ENCODE measurements at places on chromosomes 5 and 9.

DNA sequence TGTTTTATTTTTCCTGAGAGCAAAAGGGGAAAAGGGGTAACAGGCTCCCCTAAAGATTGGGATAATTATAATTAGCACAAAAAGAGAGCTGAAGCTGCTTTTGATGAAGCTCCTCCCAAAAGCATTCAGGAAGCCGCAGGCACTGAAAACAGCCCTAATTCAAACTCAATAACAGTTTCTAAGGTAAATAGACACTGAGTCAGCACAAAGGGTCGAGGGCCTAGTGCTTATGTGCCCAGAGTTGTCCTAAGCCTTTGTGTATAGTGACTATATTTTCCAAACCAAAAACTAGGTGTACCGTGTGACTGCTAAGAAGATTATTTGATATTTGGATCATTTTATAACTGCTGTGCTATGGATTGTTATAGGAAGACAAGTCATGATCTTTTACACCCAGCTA, 67.7 kb downstream of the HMHB1 start:
- no peak for DNase-seq

DNA sequence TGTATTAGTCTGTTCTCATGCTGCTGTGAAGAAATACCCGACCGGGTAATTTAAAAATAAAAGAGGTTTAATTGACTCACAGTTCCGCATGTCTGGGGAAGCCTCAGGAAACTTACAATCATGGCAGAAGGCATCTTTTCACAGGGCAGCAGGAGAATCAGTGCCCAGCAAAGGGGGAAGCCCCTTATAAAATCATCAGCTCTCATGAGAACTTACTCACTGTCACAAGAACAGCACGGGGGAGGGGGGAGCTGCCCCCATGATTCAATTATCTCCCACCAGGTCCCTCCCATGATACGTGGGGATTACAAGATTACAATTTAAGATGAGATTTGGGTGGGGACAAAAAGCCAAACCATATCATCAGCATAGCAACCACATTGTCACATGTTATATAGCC, 102.5 kb downstream of the GPBP1 start:
- no peak for DNase-seq

DNA sequence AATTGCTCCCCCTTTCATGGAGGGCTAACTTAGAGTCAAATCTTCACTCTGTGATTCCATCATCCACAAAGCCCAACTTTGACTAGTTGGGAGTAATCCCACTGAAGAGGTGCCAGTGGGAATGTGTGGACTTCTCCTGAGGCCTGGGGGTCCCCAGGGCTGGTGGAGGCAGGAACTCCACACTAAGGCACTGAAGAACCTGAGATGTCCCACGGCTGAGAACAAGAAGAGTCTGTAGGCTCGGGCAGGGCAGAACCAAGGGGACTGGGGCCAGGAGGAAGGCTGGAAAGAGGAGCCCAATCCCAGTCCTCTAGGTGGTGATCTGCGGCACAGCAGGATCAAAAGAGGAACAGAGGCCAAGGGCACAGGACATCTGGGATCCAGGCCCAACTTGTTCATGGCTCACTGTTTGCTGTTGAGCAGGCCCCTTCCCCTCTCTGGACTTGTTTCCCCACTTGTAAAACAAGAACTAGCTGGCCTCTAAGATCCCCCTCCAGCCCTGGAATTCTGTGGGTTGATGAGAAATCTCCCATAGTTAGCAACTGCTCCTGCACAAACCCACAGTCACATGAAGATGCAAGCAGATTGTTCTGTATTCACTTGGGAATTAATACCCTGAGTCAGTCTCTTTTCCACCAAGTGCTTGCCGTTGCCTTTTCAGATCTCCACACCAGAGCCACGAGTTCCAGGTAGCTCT, 32.7 kb upstream of the ALDH1B1 start:
- no peak for DNase-seq

GRCh38 chr9:99690573-99690972, 131.1 kb upstream of the NR4A3 start:
- DNase-seq = no peak

- no peak for DNase-seq
These were observed 53.4 kb downstream of the VAV2 start for GRCh38 chr9:133938753-133939152.

DNA sequence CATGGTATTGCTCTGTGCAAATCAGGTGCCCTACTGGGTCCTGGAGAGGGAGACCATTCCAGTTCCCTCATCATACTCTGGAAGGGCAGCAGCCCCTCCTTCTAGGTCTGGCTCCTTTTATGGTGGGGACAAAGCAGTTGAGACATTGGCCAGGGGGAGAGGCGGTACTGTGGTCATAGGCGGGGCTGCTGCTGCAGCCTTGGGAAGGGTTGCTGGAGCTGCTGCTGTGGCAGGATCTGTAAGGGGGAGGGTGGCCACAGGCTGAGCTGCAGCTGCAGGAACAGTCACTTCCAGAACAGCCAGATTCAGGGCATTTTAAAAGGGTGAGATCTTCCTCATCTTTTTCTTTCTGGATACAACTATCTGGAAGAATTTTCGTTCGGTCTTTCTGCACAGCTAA, 233.0 kb upstream of the SGCD start:
- no peak for DNase-seq

GRCh38 chr5:31033295-31033694, 160.2 kb upstream of the CDH6 start:
- no peak for DNase-seq

DNA sequence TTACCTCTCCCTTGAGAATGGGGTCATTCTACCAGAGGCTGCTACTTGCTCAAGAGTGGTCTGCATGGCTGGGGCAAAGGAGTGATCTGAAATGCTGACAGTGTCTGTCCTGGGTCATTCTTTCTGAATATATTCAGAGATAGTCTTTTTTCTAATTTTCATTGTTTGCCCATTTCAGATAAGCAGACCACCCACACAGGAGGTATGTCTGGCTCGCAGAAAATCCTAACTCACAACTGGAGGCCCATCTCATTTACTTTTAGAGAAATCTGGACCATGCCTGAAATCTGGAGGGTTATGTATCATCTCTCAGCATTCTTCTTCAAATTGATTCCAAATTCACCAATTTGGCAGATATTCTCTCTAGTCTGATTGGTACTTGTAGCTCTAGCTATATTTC, 227.6 kb downstream of the SEC61B start:
- no peak for DNase-seq

DNA sequence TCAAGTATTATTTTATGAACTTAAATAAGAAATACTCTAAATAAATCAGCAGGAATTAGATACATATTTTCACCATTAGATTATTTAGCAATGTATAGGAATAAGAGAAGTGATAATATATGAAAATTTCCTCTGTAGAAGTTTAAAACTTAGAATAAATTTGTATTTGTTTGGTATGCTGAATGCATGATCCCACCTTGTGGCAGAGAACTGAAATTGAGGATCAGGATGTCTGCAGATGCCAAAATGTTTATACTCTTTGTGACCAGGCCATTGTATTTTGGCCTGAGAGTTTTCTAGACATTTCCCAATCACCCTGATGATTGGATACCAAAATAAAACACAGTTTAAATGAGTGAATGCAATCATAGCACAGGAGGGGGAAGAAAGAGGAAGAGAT, 6.3 kb downstream of the TYRP1 start:
- DNase-seq = no peak

- no peak for DNase-seq
These were observed 47.1 kb downstream of the SH3PXD2B start for GRCh38 chr5:172407241-172407691.

GRCh38 chr5:124446120-124446519, 300.3 kb downstream of the ZNF608 start:
- DNase-seq = no peak

DNA sequence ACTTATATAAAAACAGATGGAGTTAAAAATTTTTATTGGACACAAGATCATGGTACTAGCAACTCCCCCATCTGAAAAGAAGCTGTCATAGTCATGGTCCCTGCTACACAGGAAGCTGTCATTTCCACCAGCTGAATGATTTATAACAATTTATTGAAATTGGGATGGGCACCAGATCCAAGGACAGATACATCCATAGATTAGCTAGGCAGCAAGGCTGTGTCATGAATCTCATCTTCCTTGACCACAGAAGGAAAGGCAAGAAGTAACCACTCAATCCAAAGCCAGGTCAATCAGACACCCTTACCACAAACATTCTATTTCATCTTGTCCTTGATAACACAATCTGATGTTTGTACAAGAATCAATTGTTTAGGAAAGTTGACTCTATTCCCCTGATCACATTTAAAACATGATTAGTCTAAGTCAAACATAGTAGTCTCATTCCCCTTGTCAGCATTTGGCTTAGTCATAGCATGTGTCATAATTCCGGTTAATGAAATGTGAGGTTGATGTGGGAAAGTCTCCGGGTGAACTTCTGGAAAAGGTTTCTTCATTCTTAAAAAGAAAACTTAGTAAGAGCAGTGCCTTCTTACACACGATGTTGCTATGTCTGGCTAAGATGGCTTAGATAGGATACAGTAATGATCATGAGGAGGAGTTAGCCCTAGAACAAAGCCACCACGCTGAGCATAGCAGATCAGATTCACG, 462.6 kb upstream of the PAPPA start:
- no peak for DNase-seq

GRCh38 chr5:88128813-88129212, 139.8 kb downstream of the TMEM161B start:
- no peak for DNase-seq

- DNase-seq = peak; percentile 95
These were observed 36.8 kb upstream of the TEX48 start for GRCh38 chr9:114718801-114719221.

DNA sequence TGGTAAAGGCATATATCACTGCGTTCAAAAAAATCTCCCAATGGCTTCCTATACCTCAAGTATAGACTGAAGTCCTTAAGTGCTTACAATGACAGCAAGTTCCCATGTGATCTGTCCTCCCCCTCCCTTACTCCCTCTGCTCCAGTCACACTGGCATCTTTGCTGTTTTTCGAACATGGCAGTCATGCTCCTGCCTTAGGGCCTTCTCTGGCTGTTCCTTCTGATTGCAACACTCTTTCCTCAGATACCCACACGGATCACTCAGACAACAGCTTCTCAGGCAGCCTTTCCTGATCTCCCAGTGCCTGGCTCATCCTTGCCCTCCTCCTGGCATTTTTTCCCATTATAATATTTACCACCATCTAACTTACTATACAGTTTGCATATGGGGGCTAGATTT, 232.8 kb downstream of the ARHGEF28 start:
- DNase-seq = no peak

GRCh38 chr5:175709276-175709781, 51.5 kb downstream of the HRH2 start:
- no peak for DNase-seq

- no peak for DNase-seq
These were observed 10.0 kb upstream of the DOLPP1 start for GRCh38 chr9:129070696-129071525.

GRCh38 chr5:1702318-1702717, 97.3 kb downstream of the MRPL36 start:
- no peak for DNase-seq

DNA sequence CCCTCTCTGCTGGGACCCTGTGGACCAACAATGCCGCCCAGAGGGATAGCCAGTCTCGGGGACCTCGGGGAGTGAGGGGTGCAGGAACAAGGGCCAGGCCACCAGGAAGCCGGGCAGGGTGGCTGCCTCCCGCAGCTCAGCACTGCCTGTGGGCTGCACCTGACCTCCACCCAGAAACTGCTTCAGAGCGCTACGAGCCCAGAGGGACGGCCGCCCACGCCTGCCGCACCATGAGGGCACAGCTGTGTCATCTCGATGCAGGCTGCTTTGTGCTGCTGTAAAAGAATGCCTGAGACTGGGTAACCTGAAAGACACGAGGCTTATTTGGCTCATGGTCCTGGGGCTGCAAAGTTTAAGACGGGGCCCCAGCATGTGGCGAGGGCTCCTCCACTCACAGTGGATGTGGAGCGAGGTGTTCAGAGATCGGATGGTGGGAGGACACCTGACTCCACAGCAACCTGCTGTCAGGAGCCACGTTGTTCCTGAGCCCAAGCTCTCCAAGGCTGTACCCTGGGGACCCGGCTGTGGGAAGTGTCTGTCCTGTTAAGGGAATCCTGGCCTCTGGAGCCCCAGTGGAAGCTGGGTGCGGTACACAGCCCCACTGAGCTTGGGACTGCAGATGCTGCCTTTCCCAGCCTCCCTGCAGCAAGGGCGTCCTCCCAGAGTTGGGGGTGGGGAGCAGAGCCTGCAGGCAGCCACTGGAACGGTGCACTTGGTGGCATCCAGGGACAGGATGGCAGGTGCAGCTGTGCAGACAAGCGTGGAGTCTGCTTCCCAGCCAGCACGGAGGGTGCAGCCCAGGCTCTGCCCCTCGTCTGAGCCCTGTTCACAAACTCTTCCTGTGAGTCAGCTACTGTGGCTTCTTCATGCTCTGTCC, 11.8 kb upstream of the ZDHHC11 start:
- no peak for DNase-seq

DNA sequence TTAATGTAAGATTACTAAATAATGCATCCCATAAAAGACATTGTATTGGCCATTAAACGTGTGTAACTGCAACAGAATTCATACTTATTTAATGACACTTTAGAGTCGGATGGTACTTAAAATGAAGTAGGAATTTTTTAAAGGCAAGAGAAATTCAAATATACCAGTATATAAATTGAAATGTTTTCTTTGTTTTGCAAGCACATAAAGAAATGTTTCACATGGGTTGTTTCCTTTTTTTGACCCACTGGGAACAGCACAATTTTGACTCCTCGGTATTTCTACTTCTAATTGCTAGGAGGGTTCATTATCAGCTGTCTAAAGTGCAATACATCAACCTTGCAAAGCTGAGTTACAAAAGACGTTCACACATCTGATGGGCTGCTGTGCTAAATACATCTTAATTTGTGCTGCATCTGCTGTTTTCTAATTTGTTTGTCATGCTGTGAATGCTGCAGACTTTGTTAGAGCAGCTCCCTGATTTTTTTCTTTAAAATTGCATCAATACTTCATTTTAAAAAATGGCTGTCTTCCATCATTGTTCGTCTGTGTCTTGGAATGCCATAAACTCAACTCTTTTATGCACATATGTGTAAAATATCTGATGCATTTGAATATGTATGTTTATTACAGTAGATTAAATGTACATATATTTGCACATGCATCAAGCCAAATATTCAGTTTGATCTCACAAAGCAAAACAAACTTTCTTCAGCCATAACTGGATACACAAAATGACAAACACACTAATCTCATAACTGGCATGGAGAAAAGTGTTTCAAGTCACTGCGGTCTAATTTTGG, 454.0 kb upstream of the GRAMD2B start:
- DNase-seq = no peak

GRCh38 chr5:132666310-132667123, 7.3 kb upstream of the IL4 start:
- DNase-seq = no peak

GRCh38 chr5:9596171-9596780, 33.9 kb downstream of the TAS2R1 start:
- DNase-seq = no peak

- no peak for DNase-seq
These were observed 204.9 kb downstream of the ELAVL2 start for GRCh38 chr9:23621188-23621587.

DNA sequence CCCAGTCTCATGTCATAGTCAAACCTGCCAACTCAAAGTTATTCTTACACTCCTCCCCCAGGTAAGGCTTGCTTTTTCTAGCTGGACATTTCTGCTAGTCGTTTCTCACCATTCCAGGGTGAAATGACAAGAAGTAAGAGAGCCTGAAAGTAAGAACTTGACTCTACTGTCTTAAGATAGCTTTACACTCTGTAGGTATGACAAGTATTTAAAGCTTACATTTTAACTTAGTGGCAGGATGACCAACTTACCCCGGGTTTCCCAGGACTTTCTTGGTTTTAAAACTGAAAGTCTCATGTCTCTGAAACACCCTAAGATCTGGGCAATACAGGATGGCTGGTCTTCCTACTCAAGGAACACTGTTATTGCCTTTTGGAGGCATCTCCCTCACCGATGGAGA, 67.5 kb upstream of the PIK3R1 start:
- no peak for DNase-seq

GRCh38 chr5:137667341-137667740, 68.5 kb downstream of the KLHL3 start:
- no peak for DNase-seq

All from stimulated activated CD4-positive, alpha-beta T cell treated with anti-CD3 and anti-CD28 coated beads, Interleukin-12 subunit alpha, Interleukin-12 subunit beta, amount 100 ng/mL, for 48 hours (primary cell).